Hematopoietic multipotent progenitor cell (in vitro differentiated cells): ENCODE measurements at places on chromosomes 1 and 21.
A peak's percentile ranks its signal among the peaks of the same experiment; 100 is the strongest.

GRCh38 chr21:36511484-36512220, 31.7 kb upstream of the CLDN14 start:
- peak; percentile 84 for DNase-seq

- DNase-seq, result no peak
Observed at GRCh38 chr1:71054281-71054731, 6.7 kb upstream of the PTGER3 start.

DNA sequence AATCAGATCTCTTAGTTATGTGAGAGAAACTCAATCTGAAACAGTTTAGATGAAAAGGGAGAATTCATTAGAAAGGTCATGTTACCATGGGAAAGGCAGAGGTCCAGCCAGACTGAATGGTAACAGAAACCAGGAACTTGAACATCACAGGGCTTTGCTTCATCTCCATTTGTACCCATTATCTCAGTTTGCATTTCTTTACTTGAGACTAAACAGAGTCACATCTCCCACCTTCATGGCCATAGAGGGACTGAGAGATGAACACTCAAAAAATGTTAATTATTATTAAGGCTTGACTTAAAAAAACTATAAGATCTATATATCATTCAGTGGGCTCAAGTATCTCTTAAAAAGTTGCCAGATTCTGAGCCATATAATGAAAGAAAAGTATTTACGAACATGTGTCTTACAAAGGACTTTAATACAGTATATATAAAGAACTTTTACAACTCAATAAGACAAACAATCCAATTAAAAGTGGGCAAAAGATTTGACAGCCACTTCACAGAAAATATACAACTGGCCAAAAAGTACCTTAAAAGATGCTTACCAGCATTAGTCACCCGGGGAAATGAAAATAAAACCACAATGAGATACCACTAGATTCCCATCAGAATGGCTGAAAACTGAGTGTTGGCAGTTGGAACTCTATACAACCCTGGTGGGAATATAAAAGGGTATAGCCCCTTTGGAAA, 13.2 kb downstream of the KYAT3 start:
- no peak for DNase-seq

DNA sequence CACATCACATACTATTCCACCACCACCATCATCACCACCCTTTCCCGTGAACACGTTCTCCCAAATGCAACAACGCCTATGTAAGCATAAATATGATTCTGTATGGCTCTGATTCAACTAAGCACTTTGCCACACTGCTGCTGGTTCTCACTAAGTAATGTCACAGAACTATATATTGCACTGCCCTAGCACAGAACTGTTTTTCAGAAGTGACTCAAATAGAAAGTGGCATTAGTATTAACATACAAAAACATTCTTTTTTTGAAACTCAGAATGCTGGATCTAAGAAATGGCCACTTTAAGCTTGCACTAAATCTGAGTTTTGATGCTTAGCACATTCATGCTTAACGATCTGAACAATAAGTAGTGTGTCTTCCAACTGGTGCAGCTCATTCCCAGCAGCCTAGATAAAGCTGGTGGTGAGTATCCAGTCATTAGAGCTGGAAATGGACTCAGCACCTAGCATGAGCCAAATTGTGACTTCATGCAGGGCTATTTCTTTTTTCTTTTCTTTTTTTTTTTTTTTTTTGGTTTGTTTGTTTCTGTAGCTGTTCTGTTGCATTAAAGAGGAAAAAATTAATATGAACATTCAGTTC, 46.2 kb upstream of the ZC3H11B start:
- DNase-seq, result no peak

- no peak for DNase-seq
Observed at GRCh38 chr1:175443332-175443731, 250.8 kb upstream of the KIAA0040 start.

GRCh38 chr1:153532181-153532580, 3.6 kb downstream of the S100A6 start:
- DNase-seq, result no peak

DNA sequence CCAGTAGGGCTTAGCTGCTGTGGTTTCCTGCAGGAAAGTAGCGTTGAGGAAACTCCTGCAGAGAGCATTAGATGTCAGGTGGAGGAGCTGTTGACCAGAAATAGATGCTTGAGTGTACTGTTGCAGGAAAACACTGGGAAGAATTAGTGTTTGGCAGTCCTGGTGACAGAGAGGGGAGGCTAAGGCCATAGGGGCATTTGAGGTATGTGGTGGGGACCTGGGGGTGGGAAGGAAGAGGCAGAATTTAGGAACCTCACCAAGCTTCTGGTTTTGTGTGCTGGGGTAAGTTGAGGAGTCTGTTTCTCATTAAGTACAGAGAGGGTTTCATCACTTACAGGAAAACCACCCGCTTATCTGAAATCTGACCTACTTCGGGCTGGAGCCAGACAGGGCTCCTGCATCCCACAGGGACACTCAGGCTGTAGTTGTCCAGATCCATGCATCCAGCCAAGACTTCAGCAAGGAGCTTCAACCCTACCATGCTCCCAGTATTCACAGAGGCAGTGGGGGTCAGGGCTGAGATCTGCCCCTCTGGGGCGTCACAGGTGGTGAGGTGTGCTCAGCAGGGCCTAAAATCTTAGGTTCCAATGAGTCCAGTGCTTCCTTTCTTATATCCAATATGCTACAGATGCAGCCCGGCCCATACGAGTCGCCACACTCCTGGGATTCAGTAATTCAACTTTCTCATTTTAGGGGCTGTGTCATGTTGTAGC, 15.1 kb downstream of the SH2D2A start:
- DNase-seq, result no peak
